CD4-positive, alpha-beta T cell treated with Interleukin-15 for 4 hours (primary cell): ENCODE measurements at places on chromosomes 3 and 15.

GRCh38 chr15:82056958-82057823 is 11.4 kb upstream of the MEX3B start:
- DNase-seq: no peak

GRCh38 chr3:14143271-14144225 is 18.7 kb downstream of the TMEM43 start:
- DNase-seq: no peak

DNA sequence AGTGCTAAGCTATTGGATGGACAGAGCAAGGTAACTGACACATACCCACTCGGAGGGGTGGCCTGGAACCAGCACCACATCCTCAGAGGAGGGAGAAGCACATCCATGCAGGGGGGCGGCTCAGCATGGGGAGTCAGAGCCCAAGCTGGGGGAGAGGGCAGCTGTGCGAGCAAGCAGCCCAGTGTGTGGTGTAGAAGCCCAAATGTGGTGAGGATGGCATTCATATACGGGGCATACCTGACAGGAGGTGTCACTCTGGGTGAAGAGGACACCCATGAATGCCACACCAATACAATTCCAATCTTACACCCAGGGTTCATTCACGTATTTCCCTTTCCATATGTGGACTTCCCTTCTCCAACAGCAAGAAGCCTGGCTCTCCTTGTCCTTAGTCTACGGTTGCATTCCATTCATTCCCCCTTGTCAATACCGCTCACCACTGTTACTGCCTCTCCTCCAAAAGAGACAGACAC is 58.7 kb upstream of the ACAN start:
- no peak for DNase-seq

DNA sequence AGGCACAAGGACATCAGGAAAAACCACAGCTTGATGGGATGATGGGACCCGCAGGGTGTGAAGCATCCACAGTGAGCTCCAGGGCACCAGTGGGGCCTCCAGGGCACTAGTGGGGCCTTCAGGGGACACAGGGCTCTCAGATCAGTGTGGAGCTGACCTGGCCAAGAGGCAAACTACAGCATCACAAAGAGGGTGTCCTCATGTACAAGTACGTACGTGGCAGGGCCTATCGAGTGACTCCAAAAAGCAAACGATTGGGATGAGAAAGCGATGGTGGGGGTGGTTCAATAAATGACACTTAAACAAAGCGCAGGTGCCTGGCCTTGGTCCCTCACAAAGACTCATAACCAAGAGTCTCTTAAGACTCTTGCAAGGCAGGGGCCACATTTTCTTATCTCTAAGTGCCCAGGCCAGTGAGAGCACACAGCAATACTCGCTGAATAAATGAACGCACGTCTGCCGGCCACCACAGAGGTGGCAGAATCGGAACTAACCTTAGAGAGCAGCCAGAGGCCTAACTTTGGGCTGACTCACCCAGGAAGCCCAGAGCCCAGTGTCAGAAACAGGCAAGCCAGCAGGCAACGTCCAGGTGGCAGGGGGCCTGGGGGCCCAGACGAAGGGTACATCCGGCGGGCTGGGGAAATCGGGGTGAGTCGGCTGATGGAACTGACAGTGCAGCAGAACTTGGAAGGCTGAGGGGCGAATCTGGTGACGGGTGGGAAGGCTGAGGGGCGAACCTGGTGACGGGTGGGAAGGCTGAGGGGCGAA is 8.7 kb downstream of the PCSK6 start:
- DNase-seq: no peak

DNA sequence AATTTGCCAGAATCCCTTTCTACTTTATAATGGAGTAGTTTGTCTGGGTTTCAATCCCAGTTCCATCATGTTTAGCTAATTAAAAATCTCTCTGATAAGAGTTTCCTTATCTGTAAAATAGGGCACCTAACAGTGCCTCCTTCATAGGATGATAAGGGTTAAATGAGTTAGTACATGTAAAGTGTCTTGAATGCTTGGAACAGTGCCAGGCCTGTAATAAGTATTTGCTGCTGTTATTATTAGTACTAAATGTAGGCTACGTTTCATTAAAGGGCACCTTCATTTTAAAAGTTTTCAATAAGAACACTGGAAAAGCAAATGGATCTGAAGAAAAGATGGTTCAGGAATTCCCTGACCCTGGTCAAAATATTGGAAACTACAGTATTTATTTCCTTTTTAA is 11.8 kb upstream of the SLC2A2 start:
- no peak for DNase-seq

GRCh38 chr3:81544385-81544784 is 217.1 kb downstream of the GBE1 start:
- DNase-seq: no peak

GRCh38 chr15:31574766-31575165 is 248.1 kb downstream of the KLF13 start:
- DNase-seq: no peak

- DNase-seq: no peak
Measured at GRCh38 chr3:23889950-23890349, 26.8 kb downstream of the NKIRAS1 start.

DNA sequence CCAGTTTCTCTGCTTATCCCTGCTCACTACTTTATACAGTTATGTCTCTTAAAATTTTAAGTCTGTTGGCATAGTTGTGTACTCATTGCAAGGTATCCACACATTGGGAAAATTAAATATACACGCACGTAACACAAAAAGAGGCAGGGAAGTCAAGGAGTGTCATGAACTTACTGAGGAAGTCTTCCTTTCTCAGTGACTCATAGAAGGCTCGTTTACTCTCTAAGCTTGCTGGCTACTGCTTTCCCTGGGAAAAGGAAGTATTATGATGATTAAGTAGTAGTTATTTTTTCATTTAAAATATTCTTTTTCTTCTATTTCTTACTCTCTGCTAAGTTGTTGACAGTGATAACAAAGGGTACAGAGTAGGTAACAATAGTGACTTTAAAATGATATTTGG is 287.3 kb downstream of the UBE2E2 start:
- DNase-seq: no peak

- DNase-seq: no peak
Measured at GRCh38 chr15:77025083-77025901, 30.4 kb downstream of the PSTPIP1 start.

DNA sequence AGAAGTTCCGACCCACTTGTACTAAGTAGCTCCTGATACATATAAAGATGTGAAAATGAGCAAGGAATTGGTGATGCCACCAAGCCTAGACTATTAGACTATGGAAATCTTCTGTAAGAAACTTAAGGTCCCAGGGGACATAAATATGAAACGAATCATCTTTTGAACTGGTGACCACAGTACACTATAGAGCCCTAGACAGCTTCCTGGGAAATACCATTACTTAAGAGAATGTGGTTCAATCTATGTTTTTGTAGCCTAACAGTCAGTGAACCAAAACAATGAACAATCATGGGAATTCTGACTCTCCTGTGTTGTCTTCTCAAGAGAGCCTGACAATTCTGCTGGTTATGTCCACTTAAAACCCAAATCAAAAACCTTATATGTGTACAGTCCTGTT is 191.6 kb downstream of the GREM1 start:
- no peak for DNase-seq

- DNase-seq: no peak
Measured at GRCh38 chr15:76116138-76116885, 56.5 kb downstream of the TMEM266 start.

DNA sequence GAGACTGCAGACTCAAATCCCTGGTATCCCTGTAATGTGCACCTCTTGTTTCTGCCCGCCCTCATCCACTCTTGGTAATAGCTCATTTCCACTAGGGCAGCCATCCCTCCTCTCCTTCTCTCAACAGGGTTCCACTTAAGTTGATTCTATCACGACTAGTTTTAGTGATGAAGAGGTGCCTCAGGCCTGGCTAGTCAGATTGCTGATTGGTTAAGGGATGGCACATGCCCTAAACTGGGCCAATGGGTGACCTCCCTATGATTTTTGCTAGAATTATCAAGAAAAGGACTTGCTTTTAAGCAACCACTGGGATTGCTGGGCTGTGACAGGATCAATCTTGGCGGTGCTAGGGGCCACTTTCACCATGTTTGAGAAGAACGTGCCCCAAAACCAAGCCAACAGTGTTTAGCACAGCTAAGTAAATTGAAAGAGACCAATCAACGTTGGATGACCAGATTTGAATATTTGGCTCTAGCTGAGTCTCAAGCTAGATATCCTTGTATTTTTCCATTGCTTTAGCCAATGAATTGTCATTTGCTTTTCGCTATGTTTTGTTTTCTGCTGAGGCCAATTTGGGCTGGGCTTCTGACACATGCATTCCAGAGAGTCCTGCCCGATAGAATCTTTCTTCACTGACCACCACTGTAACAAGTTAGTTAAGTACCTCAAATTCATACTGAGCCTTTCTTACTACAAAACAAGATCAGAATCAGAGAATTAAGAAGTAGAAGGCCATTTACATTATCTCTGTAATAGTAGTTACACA is 131.0 kb downstream of the PDZRN3 start:
- no peak for DNase-seq

- DNase-seq: no peak
Measured at GRCh38 chr15:99103279-99103678, 1.6 kb upstream of the SYNM start.

GRCh38 chr3:86087160-86087871 is 903.6 kb downstream of the VGLL3 start:
- no peak for DNase-seq

DNA sequence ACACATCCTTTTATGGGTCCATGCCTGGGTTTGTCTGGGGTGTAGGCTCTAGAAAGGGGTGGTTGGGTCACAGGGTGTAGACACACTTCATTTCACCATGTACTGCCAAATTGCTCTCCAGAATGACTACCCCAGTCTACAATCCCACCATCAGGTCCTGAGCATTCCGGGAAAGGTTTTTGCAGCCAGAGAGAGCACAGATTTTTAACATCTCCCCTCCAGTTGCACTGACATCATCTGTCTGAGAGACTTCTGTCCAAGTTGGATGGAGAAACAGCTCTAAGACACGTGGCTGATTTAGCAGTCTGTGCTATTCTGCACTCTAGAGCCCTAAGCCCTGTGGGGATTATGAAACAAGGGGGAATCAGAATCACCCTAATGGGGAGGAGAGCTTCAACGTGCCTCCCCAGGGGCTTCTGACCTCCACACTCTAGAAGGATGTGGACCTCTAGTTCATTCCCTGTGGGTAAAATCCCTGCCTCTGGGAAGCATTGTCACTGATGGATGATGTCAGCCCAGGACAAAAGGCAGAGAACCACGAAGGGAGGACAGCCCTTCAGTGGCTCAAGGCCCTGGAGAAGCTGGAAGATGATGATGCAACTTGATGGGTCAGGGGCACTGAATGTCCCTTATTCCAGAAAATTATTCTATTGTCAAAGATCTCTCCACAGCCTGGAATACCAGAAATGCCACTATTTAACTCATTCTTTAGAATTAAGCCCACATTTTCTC is 71.5 kb downstream of the CD200R1L start:
- DNase-seq: no peak

DNA sequence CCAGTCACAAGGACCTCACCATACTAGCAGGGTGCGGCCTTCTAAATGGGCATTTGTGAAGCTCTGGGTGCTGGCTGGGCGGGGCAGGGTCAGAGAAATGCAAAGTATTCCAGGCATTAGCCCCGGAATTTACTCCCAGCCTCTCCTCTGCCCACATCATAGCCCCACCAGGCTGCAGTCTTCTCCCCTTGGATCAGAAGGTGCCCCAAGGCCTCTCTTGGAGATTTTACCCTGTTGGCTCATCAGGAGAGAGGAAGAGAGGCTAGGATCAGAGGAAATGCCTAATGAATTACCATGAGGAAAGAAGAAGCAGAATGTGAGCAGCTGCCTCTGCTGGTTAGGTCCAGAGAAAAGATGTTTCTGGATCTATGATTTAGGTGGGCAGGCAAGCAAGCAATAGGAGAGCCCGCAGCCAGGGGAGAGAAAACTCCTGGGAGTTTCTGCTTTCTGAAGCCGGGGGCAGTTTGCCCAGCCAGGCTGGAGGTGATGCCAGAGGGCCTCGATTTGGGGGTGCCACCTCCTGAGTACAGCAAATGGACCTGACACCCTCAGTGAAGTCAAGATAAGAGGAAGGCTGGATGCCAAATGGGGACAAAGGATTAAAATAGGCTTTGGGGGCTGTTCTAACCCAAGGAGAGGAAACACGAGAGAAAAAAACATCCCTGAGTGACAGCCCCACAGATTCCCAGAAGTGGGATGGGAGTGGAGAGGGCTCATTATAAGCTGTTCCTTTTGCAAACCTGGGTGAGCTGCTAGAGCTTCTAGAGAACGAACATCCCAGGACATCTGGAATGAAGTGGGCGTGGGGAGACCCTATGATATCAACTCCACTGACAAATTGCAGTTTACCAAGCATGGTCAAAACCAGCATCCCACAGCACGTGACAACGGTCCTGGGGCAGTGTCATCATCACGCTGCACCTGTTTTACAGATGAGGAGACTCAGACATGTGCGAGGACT is 65.4 kb downstream of the BDH1 start:
- DNase-seq: no peak

GRCh38 chr3:14224895-14225294 is 46.3 kb downstream of the LSM3 start:
- DNase-seq: no peak

DNA sequence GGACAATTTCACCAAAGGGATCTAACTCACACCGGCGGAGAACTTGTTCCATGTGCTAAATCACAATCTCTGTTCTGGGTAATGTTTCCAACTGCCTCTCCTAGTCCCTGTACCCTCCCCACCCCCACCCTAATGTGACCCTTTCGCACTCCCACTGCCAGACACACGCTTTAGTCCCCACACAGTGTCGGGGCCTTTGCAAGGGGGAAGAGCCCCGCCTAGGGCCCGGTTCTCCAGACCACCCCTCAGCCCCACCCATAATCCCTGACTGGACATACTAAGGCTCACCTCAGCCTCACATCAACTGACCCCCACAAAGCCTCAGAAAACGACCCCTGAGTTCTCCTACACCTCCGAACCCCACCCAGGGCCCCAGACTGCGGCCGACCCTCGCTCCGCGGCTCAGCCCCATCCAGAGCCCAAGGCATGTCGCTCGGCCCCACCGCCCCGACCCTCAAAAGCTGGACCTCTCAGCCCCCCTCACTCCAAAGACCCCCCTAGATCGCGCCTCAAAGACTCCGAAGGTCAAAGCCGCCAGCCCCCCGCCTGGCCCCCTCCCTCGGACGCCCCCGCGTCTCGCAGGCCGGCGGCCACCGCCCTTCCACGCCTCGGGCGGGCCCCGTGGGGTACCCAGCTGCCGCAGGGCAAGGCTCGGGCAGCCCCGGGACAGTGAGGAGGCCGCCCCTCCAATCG is 72.0 kb upstream of the MAP4 start:
- no peak for DNase-seq

- DNase-seq: no peak
Measured at GRCh38 chr15:56608140-56608778, 125.0 kb downstream of the ZNF280D start.

DNA sequence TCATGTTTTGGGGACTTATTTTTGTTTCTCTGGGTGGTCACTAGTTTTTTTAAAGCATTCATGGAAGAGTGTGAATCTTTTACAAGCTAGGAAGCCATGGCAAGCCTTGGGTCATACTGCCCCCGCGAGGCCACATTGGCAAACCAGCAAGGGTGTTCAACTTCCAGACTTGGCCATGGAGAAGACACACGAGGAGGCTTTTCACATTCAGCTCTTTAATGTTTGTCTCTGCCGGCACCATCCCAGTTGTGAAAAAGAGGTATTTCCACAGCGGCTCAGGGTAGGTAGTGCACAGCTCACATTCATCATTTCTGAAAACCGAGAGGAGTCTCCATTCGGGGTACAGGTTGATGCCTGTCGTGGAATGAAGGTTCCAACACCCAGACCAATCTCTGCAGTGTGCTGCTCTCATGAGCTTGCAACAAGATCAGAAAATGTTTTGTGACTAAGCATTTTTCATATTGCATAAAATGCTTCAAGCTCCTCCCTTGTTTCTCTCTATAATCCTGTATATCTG is 7.7 kb downstream of the CCR5 start:
- peak; percentile 64 for DNase-seq
